LoVo (cell line): ENCODE measurements at places on chromosomes 7 and 10.

DNA sequence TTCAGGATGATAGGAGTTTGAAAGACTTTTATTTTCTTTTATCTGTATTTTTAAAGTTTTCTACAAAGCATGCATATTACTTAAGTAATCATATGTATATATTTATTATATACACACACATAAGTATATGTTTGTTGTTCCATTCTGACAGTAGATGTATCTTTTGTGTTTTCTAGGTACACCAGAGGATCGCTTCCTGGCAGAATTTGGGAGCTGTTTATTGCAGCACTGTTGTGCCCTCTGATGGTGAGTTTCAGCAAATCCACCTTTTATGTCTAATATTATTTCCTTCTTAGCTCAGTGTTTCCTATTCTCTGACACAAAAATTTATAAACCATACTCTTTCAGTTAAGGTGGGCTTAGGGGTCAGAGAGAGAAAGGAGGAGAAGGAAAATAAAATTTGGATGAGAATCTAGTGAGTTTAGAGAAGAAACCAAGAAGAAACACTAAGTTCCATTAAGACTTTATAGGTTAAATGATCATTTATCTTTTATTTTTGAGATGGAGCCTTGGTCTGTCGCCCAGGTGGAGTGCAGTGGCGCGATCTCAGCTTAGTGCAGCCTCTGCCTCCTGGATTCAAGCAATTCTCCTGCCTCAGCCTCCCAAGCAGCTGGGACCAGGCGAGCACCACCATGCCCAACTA lies 59.2 kb upstream of the OIT3 start:
- DNase-seq: peak; percentile 27

DNA sequence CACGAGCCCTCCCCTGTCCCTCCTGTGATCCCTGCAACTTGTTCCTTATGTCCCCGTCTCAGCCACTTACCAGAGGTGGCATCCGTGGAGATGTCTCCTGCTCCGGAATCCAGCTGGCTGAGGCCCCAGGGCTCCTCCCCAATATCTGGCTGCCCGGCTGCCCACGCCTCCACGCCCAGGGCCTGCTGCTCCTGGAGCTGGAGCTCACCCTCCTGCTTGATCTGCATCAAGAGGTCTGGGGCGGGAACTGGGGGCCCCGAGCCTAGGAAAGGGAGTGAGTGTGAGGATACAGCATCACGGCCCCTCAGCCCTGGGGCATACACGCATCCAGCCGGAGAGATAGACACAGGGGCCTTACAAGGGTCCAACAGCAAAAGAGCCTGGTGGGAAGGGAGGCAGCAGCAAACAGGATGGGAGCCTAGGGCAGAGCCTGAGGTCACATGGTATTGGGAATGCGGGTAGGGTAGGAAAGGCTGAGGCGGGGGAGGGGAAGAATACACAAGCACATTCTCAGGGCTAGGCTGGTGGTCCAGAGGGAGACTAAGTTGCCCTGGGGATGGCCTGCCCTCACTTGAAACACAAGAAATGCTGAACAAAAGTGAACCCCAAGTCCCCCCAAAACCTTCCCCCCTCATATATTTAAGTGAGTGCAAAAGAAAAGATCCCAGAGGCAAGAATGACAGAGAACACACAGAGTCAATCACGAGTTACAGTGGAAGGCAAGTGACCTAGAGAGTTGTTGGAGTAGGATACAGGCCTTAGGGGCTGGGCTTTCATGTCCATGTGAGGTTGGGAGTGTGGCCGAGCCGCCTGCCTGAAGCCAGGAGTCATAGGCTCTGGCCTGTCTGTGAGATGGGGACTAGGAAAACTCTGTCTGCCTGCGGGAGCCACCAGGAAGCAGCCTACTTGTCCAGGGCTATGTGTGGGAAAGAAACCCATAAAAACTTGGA lies 16.9 kb upstream of the ZNF777 start:
- DNase-seq: no peak

DNA sequence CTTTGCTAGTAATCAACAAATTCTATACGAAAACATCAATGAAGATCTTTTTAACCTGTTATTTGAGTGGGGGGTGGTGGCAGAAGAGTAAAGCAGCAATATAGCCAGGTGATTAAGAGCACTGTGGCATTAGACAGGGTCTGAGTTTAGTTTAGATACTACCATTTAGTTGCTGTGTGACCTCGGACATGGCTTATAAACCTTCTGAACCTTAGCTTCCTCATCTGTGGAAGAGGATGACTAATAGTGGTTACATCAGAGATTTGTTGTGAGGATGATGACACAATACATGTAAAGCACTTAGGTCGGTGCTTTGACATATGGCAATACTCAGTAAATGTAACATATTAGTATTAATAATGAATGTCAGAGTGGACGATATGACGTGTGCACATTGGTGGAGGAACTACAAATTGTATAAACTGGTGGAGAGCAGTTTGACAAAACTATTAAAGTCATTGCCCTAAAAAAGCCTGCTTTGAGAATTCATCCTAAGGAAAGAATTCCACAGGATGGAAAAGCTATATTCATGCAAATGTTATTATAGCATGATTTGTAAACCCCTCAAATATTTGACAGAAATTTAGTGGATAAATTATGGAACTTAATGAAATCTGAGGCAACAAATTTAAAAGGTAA lies 24.3 kb downstream of the SPAG6 start:
- peak; percentile 12 for DNase-seq

DNA sequence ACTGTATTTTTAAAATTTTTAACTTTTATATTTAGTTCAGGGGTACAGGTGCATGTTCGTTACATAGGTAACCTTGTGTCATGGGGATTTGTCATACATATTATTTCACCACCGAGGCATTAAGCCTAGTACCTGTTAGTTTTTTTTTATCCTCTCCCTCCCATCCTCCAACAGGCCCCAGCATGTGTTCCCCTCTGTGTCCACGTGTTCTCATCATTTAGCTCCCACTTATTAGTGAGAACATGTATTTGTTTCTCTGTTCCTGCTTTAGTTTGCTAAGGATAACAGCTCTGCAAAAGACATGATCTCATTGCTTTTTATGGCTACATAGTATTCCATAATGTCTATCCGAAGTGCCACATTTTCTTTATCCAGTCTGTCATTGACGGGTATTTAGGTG lies 22.4 kb upstream of the ITGA8 start:
- no peak for DNase-seq

- no peak for DNase-seq
These were observed 118.3 kb downstream of the DIP2C start for GRCh38 chr10:571166-571565.

DNA sequence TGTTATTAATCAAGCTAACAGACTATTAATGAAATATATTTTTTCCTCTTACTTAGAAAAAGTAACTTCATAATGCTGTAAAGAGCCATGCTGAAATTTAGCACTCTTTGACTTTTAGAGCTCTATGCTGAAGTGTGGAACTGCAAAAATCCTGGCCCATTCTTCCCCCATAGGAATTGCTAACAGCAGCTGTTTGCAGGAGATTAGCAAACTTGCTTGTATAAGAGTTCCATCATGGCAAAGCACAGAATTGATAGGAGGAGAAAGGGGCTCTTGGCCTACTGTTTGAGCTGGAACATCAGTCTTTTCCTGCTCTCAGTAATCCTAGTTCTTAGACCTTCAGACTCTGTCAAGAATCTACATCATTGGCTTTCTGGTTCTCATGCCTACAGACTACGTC lies 18.3 kb upstream of the GNAT3 start:
- DNase-seq: no peak

GRCh38 chr10:46318799-46319198 lies 32.0 kb downstream of the ANTXRL start:
- DNase-seq: no peak

- no peak for DNase-seq
These were observed 9.3 kb upstream of the EN2 start for GRCh38 chr7:155448632-155449007.

DNA sequence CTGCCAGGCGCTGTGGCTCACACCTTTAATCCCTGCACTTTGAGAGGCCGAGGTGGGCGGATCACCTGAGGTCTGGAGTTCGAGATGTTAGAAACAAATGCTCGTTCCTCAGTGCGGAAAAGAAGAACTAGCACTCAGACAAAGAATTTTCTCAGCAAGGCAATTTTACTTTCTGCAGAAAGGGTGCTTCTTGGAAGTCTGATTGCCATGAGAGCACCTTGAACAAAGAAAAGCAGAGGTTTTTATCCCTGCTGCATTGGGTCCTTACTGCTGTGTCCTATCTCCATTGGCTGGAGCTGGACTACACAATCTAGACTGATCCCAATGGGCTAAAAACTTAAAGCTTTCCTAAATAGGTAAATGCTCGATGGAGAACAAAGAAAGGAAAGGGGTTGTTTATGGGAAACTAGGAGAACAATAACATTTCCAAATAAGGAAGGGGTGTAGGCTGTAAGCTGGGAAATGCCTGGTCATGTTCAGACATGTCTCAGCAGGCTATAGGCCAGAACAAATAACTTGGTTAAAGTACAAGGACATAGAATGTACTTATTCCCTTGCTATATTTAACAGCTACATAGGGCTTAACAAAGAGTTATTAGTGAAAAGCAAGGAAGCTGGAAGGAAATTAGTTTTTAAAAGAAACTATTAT lies 26.1 kb upstream of the ACTR3B start:
- DNase-seq: peak; percentile 41

- no peak for DNase-seq
These were observed 2.8 kb downstream of the GIMAP5 start for GRCh38 chr7:150740053-150740452.

GRCh38 chr10:30189238-30189580 lies 129.8 kb upstream of the JCAD start:
- DNase-seq: no peak
